ENCODE measurements at places on chromosomes 3 and 15.

DNA sequence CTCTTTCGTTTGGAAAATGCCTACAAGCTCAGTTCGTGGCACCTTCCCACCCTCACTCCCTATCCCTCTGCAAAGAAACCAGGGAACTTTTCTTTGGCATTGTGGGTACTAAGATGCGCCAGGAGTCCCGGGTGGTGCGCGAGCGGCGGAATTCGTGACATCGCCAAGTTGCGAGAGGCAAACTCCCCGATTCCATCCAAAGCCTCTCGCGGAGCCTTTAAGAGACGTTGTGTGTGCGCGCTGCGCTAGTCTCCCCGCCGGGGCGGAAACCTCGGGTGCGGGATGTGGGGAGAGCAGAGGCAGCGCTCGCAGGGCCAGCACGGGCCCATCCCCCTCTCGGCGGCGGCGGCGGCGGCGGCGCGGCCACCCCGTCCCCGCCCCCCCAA lies 443 bp upstream of the NR2F2 start:
- DNase-seq, result no peak

DNA sequence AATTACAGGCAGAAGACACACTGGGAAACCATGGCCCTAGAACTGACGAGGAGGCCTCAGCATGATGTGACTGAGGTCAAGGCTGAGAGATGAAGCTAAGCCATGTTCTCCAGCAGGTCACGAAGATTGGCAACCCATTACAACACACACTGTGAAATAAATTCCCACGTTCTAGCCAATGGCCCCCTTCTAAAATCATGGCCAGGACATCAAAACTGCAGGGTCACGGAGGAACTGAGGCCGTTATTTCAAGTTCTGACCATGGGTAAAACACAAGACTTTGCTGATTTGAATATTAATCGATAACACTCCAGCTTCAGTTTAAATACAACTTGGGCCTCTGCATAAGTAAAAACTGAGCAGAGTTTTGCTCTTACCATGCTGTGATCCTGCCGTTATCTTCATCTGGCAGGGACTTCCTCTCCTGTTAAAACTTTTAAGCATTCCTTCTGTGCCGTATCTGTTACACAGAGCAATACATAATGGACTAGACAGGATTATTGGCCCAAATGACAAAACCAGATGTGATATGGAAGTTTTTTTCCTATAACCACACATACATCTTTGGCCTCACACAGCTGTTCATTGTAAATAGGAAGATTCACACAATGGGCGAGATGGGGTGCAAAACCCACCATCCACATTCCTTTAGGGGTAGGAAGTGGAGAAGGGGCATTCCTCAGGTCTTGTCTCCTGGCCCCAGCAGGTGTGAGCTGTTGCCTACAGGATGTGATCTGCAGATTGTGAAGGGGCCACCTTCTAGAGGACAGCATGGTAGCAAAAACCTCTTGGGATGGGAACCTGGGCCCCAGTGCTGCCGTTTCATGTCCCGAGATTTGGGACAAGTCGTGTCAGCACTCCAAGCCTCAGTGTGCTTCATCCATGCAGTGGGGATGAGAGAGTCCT lies 207.4 kb downstream of the OPA1 start:
- no peak for DNase-seq

GRCh38 chr3:111592143-111592542 lies 3.0 kb downstream of the ZBED2 start:
- no peak for DNase-seq

DNA sequence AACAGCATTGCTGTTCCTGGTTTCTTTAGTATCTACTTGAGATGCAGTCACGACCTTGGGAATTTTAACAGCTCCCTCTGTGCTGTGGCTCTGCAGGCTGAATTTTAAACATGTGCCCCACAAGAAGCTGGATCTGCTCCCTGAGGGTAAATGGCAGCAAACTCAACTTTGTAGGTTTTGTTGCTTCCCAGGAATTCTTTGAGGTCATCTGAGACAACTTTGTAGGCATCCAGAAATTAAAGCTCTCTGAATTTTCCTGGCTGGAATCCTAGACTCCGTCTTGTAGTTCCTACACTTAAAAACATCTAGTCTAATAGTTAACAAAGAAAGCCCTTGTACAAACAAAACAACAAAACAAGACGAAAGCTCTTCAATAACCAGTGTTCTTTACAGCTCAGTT lies 366.3 kb downstream of the FEZF2 start:
- no peak for DNase-seq

DNA sequence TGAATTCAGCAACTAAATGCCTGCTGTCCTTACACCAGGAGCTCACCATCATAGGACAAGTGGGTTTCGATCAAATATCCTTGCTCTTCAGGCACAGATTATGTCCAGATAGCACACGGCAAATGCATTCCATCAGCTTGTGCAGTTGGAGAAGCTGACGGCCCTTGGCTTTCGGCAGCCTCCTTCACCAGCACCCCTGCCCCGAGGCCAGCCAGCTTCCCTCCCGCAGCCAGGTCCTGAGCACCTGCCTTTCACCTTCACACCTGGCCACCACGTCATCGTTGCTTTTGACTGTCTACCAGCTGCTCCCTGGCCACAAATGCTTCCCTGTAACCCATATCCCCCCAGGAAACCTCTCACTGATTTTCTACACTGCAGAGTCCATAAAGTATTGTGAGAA lies 355.5 kb downstream of the OCA2 start:
- DNase-seq, result no peak

DNA sequence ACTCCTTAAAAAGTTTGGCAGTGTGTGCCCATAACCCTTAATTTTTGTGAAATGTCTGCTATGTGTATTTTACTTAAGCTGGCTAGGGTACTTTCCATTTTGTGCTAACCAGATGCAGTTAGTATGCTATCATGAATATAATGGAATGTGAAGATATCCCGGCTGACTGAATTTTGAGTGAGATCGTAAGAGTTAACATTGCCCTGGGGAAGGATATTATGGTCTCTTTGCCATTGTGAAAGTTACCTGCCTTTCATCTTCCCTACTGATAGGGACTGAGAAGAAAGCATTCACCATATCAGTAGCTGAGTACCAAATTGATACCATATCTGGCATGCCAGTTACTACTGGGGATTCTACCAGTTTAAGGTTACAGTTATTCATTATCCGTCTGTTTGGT lies 243.2 kb downstream of the UBE2E2 start:
- no peak for DNase-seq

GRCh38 chr3:35832140-35832571 lies 192.8 kb downstream of the ARPP21 start:
- no peak for DNase-seq

GRCh38 chr15:76380249-76380648 lies 43.7 kb downstream of the ISL2 start:
- no peak for DNase-seq

- DNase-seq, result no peak
These were observed 31.3 kb downstream of the SUSD5 start for GRCh38 chr3:33187368-33187634.

DNA sequence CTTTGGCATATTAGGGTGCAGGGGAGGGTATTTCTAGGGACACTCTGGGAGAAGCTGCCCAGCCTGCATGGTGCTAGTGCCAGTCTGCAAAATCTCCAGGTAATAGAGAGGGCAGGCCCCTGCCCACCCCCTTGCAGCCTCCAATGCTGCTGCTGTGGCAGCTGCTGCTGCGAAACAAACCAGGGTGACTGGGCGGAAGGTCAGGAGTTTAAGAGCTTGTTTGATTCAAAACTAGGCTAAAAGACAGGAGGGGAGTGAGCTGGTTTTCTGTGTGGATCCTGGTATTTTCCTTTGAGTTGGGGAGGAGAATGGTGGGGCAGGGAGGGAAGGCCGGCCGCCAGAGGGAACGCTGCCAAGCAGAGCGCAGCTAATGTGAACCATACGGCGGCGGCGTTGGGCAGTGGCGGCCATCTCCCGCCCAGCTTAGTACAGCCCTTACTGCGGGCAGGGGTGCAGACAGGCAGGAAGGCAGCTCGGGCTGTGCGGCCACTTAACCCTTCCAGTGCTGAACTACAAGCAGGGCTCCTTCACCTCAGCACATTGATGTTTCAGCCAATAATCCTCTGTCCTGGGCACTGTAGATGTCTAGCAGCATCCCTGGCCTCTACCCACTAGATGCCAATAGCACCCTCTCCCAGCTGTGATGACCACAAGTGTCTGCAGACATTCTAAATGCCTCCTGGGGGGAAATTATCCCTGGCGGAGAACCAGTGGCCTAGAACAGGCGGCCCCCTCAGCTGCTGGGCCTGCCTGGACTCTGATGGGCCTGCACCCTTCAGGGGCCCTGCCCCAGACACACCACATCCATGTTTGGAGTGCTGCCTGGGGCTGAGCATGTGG lies 125.7 kb downstream of the EEFSEC start:
- peak; percentile 35 for DNase-seq

DNA sequence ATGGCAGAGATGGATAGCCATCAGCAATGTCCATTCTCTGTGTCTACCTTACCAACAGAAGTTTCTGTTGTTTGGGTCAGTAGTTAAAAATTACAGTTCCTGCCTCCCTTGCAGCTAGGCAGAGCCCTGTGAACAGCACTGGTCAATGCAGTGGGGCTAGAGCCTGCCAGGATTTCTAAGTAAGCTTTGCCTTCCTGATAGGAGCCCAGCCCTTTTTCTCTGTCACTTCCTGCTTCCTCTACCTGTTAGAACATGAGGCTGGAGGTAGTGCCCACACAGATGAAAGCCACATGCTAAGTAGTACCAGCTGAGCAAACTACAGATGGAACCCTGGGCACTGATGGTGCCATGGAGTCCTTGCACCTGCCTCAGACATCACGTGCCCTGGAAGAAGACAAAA lies 45.0 kb downstream of the MGLL start:
- DNase-seq, result no peak

GRCh38 chr3:53026382-53027162 lies 19.3 kb downstream of the SFMBT1 start:
- no peak for DNase-seq

DNA sequence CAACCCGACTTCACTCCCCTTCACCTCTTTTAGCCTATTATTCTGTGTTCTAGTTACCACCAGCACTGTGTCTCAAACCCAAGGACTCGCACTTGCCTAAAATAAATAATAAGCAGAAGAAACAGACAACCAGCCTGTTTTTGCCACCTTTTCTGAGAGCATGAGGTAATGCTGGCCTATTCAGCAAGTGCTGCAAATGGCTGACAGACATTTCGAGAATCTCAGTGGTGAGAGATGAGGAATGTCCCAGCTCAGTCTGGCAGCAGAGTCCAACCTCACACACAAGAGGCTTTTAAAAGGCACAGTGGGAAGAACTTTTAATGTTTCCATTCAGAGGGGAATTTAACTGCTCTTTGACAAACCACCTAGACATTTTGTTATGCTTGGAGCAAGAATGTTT lies 143.3 kb upstream of the GMNC start:
- DNase-seq, result no peak

GRCh38 chr15:44654858-44655257 lies 8.6 kb downstream of the SPG11 start:
- DNase-seq, result no peak

DNA sequence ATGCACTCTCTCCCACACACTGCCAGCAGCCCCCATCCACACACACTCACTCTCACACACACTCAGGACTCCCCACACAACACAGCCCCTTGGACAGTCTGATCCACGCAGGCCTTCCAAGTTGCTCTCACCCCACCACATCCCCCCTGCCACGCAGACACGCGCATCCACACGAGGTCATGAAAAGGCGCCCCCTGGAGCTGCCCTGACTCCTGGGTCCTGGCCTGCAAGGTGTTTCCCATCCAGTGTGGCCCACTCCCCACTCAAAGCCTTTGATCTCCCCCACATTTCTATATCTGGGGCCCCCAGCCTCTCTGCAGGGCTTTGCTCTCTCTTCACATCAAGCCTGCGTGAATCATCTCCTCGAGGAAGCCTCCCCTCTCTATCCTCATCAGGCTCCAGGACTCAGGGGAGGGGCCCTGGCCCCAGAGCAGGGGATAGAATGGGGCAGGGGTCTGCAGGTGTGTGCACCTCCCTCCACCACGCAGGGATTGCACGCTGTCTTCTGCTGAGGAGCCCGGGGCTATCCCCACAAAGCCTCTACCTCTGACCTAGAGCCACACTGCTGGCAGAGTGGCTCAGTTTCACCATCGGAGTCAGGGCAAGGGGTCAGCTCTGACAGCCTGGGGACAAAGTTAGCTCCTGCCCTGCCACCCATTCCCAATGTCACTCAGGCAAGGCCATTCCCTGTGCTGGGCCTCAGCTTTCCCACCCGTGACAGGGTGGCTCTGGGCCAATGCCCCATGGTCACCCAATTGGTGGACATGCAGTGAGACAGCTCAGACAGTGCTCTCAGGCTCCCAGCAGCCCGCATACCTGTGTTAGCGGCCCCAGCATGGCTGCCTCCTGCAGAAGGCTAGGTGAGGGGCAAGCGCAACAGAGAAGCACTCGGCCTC lies 6.4 kb downstream of the MYL3 start:
- DNase-seq, result no peak
